ENCODE measurements at places on chromosomes 7 and 10.

GRCh38 chr7:153193144-153193595 lies 433.6 kb downstream of the ACTR3B start:
- DNase-seq, result no peak

GRCh38 chr7:16606704-16607103 lies 38.9 kb downstream of the ANKMY2 start:
- DNase-seq, result no peak

GRCh38 chr7:50775231-50775630 lies 7.5 kb downstream of the GRB10 start:
- DNase-seq, result no peak

DNA sequence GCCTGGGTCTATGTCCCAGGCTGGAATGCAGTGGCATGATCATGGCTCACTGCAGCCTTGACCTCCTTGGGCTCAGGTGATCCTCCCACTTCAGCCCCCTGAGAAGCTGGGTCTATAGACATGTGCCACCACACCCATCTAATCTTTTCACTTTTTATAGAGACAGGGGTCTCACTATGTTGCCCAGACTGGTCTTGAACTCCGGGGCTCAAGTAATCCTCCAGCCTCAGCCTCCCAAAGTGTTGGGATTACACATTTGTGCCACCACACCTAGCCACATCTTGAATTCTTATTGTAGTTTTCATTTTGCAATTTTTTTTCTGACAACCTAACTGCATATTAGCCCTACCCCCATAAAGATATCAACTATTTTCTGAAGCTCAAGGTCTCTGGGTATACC lies 18.4 kb upstream of the COL1A2 start:
- DNase-seq, result no peak

- DNase-seq, result no peak
Observed at GRCh38 chr10:100014071-100014762, 4.5 kb upstream of the DNMBP start.

GRCh38 chr7:84104826-84105225 lies 89.8 kb downstream of the SEMA3A start:
- DNase-seq, result no peak

DNA sequence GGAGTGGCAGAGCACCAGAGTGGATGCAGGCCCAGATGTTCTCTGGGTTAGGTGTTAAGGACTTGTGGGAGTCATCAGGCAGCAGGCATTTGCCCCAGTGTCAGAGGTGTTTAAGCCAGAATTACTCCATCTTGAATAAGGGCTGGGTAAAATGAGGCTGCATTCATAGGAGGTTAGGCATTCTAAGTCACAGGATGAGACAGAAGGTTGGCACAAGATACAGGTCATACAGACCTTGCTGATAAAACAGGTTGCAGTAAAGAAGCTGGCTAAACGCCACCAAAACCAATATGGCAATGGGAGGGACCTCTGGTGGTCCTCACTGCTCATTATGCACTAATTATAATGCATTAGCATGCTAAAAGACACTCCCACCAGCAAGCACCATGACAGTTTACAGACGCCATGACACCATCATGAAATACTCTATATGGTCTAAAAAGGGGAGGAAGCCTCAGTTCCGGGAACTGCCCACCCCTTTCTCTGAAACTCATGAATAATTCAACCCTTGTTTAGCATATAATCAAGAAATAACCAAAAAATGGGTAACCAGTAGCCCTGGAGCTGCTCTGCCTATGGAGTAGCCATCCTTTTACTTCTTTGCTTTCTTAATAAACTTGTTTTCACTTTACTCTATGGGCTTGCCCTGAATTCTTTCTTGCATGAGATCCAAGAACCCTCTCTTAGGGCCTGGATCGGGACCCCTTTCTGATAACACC lies 882 bp upstream of the LRRC61 start:
- DNase-seq, result no peak

DNA sequence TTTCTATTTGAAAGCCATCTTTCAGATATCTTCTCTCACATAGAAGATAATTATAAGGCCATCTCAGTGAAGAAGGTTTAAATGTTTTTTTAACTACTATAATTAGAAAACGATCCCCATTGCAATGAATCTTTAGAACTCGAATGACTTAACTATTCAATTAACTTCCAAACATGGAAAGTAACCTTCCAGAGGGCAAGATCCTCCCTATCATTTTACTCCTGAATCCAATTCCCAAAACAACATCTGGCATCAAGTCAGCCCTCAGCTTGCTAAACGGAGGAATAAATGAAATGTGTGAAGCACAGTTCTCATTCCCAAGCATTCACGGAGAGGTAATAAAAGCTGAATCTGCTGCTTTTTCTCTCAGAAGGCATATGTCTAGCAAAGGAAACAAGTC lies 293.4 kb downstream of the PLXDC2 start:
- DNase-seq, result no peak

DNA sequence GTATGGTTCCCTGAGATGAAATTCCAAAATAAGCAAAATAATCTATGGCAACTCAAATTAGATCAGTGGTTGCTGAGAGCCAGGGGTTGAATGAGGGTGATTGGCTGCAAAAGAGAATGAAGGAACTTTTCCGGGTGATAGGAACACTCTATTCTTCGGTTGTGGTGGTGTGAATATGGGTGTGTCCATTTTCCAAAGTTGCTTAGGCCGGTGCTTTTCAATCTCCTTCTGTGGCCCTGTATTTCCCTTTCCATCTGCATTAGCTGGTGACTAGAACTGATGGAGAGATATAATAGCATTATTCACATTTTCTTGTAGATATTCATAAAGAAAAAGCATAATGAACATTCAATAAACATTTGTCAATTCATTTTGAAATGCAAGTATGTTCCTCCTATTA lies 382.9 kb downstream of the TFEC start:
- no peak for DNase-seq

GRCh38 chr10:405648-406047 lies 270.4 kb downstream of the ZMYND11 start:
- no peak for DNase-seq

GRCh38 chr10:7587865-7588188 lies 78.9 kb downstream of the ITIH5 start:
- DNase-seq, result no peak

DNA sequence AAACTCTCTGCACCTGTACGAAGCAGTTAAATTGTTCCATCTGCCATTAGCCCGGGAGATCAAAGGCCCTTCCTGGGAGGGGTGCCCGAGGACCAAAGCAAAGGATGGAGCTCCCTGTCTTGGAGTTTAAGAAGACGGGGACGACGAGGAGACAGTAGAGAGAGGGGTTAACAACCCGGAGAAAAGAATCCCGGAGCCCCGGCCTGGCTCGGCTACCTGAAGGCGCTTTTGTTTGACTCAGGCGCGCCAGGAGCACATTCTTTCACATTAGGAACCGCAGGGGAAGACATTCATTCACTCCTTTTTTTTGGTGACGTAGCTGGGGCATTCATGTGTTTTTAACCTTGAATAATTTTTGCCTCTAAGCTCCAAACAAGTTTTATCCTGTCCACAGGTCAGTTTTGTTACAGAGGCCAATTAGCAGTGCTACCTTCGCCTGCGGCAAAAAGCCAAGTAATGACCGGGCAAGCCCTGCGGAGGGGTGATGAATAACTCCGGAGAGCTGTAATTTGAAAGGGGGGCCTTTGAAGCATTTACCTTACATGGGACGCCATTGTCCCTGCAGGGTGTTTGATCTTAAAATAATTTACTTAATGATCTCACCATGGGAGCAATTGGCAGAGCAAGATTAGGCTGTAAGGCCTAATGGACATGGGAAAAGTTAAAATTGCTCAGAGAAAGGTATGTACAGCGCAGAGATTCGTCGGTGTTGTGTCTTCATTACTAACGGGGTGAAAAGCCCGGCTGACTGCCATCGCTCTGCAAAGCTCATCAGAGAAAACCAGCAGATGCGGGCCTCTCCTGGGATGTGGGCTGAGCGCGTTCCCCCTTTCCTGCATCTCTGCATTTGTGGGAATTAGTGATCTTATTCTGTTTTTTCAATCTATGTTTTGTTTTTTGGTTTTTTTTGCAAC lies 258.0 kb upstream of the SP4 start:
- DNase-seq, result no peak

DNA sequence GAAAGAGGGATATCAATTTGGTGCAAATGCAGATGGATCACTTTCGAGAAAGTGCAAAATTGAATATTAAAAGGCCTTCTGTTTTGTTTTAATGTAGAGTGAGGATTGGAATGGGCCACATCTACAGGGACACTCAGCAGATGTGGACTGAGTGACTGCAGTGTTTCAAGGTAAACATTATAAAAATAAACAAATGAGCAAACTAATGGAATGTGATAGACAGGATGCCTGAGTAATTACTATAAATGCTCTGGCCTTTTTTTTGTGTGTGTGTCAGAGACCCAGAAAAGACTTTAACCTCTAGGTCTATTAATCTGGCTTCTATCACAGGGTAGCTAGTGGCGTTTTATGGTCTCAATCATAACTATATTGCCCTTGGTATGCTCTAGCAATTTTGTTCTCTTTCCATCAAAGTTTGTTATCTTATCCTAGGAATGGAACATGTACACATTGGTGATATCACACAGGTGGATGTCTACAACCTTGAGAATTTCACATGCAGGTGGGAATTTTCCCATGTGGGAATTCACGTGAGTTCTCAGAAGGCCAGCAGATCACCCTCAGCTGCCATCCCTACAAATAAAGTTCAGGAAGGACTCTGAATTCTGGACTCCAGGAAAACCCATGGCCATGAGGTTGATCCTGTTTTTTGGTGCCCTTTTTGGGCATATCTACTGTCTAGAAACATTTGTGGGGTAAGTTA lies at the start of gene CPA2:
Gene CPA2, plus strand, starts transcription at position 606 of the 703 bp plus-strand sequence. Its CDS starts 19 bp downstream, at position 625.
- DNase-seq, result no peak

- DNase-seq, result peak; percentile 38
Observed at GRCh38 chr7:141053626-141054025, 20.2 kb upstream of the TMEM178B start.

- no peak for DNase-seq
Observed at GRCh38 chr7:65390588-65390987, 16.9 kb downstream of the ZNF92 start.

GRCh38 chr7:157574120-157574825 lies 237.5 kb downstream of the DNAJB6 start:
- DNase-seq, result no peak

DNA sequence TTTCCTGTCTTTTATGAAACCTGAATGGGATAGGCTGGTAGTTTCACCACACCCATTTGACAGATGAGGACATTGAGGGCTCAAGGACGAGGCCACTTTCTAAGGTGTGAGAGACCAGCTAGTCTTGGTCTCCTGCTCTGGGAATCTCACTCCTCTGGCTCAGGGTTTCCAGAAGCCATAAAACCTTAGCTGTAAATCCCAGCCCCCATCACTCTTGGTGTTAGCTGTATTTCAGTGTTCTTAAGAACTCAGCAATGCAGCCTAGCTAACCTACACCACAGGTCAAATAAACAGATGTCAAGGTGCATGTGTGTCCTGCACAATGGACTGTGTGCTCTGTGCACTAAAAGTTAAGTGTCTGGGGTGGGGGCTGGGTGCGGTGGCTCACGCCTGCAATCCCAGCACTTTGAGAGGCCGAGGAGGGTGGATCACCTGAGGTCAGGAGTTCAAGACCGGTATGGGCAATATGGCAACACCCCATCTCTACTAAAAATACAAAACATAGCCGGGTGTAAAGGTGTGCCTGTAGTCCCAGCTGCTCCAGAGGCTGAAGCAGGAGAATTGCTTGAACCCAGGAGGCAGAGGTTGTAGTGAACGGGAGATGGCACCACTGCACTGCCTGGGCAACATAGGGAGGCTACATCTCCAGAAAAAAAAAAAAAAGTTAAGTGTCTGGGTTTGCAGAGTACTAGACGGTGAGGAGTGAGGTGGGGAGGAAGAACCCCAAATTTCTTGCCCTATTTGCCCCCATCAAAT lies 567 bp upstream of the EPO start:
- DNase-seq, result no peak

DNA sequence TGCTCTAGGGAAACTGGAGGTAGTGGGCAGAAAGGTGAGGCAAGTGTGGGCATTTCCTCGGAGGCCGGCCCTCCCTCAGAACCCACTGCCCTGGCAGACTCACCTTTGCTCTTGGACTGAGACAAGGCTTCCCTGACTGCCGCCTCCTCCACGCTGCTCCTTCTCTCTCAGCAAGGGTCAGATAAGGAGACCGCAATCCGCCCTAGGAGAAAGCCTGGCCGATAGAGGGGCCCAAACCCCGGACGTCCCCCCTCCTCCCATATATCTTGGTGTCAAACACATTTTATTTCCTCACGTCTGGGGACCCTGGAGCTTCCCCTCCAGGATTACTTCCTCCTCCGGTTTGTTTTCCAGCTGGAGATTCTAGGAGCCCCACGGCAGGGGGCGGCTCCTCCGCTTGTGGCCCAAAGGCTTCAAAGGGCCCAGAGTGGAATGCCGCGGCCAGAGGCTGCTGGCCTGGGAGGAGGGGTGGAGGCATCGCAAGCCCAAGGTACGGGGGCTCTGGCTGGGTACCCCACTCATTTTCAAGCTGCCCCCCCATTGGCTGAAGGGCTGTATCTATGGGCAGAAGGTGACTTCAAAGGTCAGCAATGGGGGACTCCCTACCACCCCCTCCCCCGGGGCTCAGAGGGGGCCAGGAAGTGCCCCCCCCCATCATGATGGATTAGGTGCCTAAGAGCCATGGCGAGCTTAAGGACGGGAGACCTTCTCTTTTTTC lies 31.7 kb upstream of the LBX1 start:
- no peak for DNase-seq

DNA sequence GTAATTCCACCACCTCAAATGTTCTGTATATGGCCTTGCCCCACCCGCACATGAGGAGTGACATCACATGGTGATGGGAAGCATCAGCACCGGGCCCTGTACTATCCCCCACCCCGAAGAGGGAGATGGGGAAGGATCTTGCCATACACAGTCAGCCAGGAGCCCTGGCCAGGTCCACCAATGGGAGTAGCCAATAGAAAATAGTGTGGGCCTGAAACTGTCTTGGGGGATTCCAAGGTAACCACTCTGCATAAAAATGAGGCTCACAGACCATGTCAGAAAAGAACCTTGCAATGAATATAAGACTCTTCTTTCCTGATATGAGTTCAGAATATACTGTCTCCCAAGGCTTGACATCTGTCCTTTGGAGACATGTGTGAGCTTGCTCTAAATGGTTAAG lies 51.1 kb downstream of the ADRB1 start:
- no peak for DNase-seq

DNA sequence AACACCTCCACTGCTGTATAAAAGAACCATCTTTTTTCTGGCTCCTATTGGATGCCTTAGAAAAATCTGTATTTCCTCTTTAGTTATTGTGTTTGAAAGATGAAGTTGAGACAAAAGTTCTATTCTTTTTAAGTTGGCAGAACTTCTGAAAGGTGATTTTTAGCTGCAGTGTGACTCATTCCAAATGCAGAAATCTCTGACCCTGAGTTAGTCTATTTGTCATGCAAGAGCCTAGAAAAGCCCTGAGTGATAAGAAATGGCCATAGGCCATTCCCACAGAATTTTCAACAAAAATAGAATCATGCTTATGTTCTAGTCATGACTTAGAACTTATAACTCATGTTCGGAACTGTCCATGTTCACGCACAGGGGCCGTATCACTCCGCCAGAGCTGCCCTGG lies 89.1 kb downstream of the EGFR start:
- no peak for DNase-seq

- DNase-seq, result no peak
Observed at GRCh38 chr10:105837951-105838350, 1196.9 kb downstream of the SORCS3 start.

GRCh38 chr7:32890793-32891042 lies 842 bp downstream of the KBTBD2 start:
- DNase-seq, result no peak

GRCh38 chr10:13516176-13516575 lies 12.6 kb downstream of the BEND7 start:
- DNase-seq, result no peak

- DNase-seq, result no peak
Observed at GRCh38 chr7:114293289-114294012, 121.2 kb upstream of the FOXP2 start.
